Ureter (tissue), 1 donor: ENCODE measurements at places on chromosomes 13 and 19. TPM values are rescaled to one million over a fixed set of nuclear protein-coding genes. Genes with fewer than 3 reads are reported as not detected.

GRCh38 chr19:14405380-14405757, 13.8 kb downstream of the DDX39A start:
- DNase-seq = no peak

DNA sequence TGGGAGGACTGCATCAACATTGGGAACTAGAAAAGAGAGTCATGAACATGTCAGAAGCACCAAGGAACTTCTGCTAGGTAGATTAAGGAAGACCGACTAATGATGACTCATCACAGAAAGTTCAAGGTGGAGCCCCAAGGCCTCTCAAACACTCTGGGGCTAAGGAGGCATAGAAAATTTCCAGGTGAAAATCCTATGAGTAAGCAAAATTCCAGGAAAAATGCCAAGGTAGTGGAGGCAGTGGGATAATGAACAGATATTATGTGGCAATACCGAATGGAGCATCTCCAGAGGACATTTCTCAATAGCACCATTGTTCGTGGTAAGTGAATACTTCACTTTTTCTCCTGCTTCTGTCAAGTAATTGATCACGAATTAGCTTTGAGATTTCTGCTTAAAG, 336.5 kb downstream of the MZT1 start:
- no peak for DNase-seq

GRCh38 chr13:33352526-33352925, 67.0 kb upstream of the STARD13 start:
- DNase-seq = no peak

The C19orf81 gene
- total RNA-seq = 1.6 TPM

DNA sequence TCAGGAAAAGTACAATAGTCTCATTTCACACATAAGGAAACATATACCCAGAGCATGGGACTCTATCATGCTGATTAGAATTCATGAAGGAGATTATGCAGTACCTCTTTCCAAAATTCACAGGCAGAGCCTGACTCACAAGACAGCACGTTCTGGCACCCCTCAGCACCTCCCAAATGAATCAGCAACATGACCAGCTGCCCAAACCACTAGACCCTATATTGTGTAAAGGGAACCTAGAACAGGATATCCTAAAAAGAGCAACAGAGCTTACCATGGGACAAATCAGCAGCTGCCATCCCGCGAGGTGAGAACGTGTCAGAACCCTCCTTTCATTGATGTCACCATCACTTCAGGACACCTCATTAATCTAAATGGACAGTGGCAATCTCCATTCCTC, 2.5 kb downstream of the ZNF426 start:
- no peak for DNase-seq

GRCh38 chr19:55528030-55528803, 8.7 kb downstream of the SBK2 start:
- no peak for DNase-seq

- no peak for DNase-seq
These were observed 68.0 kb downstream of the KDM4B start for GRCh38 chr19:5036698-5037563.

DNA sequence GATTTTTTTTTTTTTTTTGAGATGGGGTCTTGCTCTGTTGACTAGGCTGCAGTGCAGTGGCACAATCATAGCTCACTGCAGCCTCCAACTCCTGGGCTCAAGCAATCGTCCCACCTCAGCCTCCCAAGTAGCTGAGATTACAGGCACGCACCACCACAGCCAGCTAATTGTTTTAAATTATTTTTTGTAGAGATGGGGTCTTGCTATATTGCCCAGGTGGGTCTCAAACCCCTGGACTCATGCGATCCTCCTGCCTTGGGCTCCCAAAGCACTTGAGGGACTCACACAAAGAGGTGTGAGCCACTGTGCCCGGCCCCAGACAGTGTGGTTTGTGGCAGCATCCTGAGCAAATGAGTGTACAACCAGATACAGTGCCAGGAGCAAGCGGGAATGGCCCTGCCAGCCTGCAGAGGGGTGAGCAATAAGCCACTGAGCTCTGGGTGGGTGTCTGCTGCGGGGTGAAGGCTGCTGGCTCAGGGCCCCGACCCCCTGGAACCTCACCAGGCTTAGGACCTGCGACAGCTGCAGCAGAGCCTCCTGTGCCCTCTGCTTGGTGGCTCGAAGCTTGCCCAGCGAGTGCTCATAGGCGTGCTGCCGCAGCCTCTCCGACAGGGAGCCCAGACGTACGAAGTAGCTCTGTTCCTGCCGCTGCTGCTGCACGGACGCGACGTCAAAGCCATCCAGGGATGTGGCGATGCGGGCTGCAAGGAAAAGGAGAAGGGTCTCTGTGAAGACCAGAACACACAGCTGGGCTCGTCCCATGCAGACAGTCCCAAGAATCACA, 15.9 kb upstream of the TICAM1 start:
- DNase-seq = no peak

- DNase-seq = no peak
These were observed 59.8 kb upstream of the MEDAG start for GRCh38 chr13:30846311-30846710.

The COMP gene
- 1.8 TPM for total RNA-seq

- DNase-seq = no peak
These were observed 18.1 kb downstream of the GADD45B start for GRCh38 chr19:2494084-2494446.

DNA sequence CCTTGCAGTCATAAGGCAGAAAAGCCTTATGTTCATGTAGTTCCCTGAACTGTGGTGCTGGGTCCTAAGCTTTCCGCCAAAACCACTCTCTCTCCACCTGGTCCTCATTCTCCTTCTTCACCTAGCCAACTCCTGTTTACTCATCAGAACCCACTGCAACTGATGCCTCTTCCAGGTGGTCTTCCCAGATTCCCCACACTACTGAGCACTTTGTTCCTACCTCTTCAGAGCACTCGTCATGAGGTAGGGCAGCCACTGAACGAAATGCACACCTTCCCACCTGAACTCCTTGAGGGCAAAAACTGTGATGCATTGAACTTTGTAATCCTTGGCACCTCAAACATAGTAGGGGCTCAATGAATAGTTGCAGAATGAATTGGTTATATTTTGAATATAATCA, 100.4 kb downstream of the DOCK9 start:
- DNase-seq = no peak

The MYBPC2 gene
- total RNA-seq = 0.52 TPM

GRCh38 chr19:19873381-19873780, 7.7 kb downstream of the ZNF253 start:
- DNase-seq = no peak

GRCh38 chr19:39590265-39590664, 12.1 kb upstream of the LGALS13 start:
- DNase-seq = no peak

The SPIB gene
- 0.96 TPM for total RNA-seq

DNA sequence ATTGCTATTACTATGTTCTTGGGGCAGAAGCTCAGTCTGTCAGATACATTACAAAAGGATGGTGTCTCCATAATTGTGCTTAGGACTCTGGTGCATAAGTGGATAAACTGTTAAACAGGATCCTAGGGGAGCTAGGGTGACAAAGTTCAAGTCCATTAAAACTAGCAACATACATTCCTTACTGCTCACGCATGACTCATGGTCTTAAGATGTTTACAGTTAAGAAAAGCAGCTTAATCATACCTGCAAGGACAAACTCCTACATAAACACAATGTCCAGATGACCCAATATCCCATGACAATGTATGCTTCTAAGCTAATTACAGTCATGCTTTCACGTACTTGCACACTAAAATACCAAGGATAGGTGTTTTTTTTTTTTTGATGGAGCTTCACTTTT, 3.5 kb upstream of the ZNF701 start:
- DNase-seq = no peak

DNA sequence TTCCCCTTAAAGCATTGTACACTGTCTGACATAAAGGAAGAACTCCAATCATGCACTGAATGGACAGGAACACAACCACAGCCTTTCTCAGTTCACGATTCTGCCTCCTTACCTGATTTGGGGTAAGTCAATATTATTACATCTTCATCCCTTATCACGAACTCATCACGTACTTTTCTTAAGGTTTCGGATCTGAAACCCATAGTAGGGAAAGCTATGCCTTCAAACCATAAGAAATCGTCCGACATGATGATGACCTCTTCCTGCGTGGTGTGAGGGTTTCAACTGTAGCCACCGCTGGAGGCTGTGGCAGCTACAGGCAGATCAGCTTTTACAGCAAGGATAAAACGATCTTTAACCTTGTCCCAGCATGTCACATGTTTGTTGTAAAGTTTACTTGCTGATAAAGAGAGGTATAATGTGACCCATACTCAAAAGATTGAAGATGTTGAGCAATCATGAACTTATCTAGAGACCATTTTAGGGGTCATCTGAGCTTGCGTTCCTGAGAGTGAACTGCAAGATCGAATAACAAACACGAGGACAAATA, at the start of gene SULT2A1:
SULT2A1 (minus strand) TSS at position 306 of the 550 bp plus-strand sequence; CDS start at position 248, 58 bp downstream.
- no peak for DNase-seq

- no peak for DNase-seq
These were observed 26.5 kb downstream of the WDR88 start for GRCh38 chr19:33158365-33158764.

- DNase-seq = no peak
These were observed 799.3 kb upstream of the ARGLU1 start for GRCh38 chr13:107367258-107367657.

DNA sequence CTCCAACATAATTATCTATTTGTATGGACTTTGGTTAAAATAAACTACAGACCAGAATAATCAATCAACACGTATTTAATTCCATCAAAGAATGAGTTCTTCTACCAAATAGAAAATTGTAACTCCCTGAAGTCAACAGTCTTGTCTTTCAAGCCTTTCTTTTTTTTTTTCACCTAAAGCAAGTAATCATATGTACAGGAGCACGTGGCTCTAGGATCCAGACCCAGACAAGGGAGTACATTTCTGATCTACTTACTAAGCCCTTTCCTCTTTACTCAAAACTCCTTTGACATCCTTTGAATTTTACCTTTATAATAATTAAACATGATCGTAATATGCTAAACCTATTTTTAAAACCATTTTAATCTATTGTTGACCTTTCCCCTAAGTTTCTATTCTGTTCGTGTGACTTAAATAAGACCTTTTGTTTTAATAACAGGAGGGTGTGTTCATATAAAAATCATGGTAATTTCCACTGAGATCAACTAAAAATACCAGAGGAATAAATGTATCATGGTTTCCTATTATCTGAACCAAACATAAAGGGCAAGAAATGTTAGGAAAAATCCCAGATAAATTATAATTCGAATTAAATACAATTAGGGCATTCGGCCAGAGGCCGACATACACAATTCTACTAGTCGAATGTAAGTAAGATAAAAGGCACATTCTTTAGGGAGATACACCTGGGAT, 1.7 kb downstream of the SLC7A1 start:
- no peak for DNase-seq

The KCNRG gene
- 1.6 TPM for total RNA-seq

DNA sequence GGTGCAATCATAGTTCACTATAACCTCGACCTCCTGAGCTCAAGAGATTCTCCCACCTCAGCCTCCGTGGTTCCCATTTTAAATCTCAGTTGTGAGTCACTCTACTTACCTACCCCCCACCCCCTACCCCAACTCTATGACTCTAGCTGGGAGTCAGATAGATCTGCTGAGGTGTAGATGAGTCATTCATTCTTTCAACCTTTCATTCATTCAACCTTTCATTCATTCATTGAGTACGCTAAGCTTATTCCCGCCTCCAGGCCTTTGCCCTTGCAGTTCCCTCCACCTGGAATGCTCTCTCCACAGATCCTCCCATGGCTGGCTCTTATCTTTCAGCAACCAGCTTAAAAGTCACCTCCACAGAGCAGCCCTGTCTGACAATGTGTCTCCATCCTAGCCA, 1.1 kb upstream of the MAST1 start:
- no peak for DNase-seq

DNA sequence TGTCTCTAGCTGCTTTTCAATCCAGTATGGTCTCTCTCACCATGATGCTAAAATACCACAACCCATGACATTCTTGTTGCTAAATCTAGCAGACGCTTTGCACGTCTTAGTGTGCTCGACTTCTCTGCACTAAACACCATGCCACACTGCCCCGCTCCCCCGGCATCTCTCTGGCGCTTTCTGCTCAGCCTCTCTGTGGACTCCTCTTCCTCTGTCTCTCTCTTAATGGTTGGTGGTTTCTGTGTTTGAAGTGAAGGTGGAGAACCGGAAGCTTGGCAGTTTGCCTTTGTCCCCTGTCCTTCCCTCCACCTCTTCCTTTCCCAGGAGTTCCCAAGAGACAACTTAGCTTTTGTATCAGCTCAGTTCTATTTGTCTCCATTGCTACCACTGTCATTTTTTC, 8.8 kb downstream of the ERCC5 start:
- DNase-seq = no peak

- DNase-seq = no peak
These were observed 4.3 kb upstream of the AKAP8L start for GRCh38 chr19:15423130-15423529.

The PLEKHJ1 gene
- 52.0 TPM for total RNA-seq

DNA sequence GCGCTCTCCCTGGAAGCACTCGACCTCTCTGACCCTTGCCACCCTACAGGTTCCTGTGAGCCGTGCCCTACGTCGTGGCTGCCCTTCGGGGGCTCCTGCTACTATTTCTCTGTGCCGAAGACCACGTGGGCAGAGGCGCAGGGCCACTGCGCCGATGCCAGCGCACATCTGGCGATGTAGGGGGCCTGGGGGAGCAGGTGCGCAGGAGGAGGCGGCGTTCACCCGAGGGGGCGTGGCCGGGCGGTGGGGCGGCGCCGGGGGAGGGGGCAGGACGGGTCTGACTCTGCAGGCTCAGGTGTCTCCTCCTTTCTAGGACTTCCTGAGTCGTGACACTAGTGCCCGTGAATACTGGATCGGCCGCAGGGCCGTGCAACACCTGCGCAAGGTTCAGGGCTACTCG, 26.4 kb downstream of the CLEC4M start:
- no peak for DNase-seq

The THOP1 gene
- total RNA-seq = 45.2 TPM

- no peak for DNase-seq
These were observed 152.8 kb downstream of the SOX1 start for GRCh38 chr13:112219740-112220139.

GRCh38 chr19:3184847-3185460, 776 bp upstream of the NCLN start:
- DNase-seq = no peak

The OVOL3 gene
- total RNA-seq = not detected

GRCh38 chr13:86870444-86870843, 800.7 kb upstream of the SLITRK5 start:
- no peak for DNase-seq

The ZNF471 gene
- total RNA-seq = 10.6 TPM

- DNase-seq = no peak
These were observed 14.5 kb downstream of the ZNF708 start for GRCh38 chr19:21314676-21315075.
